Kidney (tissue), 22 donors: ENCODE measurements at places on chromosomes 3 and 15.
A peak's percentile ranks its signal among the peaks of the same experiment; 100 is the strongest.

DNA sequence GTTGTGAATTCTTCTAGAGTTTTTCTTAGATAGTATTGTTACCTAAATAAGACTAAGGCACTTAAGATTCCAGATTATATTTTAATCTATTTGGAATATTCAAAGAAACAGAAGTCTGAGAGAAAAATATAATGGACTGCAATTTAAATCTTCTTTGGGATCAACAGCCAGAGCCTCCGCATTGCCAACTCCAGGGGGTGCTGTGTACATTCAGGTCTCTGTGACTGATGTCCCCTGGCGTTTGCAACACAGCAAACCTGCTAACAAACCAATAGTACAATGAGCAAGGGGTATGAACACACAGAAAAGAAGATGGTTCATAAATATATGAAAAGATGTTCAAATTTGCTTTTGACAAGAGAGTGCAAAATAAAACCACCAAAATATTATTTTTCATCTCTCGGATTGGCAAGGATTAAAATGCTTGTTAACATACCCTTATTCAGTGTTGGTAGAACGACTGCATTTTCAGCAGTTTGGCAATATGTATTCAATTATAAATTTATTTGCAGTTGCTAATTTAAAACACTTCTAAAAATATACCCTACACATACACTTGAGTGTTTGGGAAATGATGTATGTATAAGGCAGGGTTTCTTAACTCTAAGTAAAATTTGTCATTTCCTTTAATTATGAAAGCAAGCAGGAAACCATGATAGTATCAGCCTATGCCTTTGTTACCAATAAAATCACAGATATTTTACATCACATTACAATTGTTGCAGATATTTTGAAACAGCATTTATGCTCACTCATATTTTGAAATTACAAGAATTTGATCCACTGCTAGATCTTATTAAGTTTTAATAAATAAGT, 16.1 kb upstream of the TM4SF1 start:
- peak; percentile 71 for DNase-seq

GRCh38 chr15:68277603-68278344, at the start of gene FEM1B:
FEM1B (plus strand) TSS chr15:68277745; CDS start chr15:68278418, 673 bp downstream.
- peak; percentile 97 for DNase-seq

GRCh38 chr3:111610189-111610588, 15.0 kb upstream of the ZBED2 start:
- no peak for DNase-seq

DNA sequence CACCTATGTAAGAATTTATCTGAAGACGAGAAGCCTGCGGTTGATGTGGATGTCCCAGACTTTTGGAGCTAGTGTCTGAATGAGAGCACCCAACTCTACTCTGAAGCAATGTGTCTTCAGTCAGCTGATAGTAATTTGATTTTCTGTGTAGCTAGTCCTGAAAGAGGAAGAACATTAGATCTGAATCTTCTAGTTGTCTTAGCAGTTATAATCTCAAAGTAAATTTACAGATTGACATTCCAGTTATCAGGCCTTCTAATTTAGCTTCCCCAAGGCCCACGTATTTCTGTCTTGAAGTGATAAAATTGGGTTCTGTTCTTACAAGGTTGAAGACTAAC, 1.5 kb downstream of the TCAIM start:
- DNase-seq: no peak

DNA sequence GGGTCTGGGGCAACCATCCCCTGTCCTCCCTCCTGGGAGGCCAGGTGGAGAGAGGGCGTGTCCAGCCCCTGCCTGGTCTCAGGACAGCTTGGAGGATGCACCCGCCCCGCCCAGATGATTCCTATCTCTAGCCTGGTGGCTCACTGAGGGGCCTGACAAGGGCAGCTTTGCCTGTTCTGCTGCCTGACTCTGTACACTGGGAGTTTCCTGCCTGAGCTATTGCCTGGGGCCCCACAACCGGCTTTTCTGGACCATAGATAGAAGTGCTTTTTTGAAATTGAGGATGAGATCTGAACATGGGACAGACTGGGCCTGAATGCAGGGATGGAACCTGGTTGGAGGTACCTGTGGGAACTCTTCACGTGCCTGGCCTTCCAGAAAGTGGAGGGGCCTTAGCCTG, 751 bp upstream of the PLA2G4E start:
- no peak for DNase-seq

DNA sequence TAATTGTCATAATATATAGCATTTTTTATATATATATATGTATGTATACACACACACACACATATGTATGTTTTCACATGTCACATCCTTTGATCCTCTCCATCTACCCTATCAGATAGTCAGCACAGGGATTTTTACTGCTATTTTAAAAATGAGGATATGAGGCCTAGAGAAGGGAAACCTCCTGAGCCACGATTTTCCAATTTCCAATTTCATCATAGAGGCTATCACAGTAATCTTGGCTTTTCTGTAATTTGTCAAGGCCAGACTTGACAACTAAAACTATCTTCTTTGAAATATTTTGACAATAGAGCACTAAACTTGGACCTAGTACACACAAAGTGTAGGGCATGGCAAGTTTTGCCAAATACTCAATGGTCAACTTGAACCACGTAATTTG, 42.5 kb downstream of the IL1RAP start:
- no peak for DNase-seq
